ENCODE measurements at places on chromosomes 3 and 15. TPM values are rescaled to one million over a fixed set of nuclear protein-coding genes. Genes with fewer than 3 reads are reported as not detected.

ERC2 gene
- not detected for total RNA-seq

PP2D1 gene
- not detected for total RNA-seq

DNA sequence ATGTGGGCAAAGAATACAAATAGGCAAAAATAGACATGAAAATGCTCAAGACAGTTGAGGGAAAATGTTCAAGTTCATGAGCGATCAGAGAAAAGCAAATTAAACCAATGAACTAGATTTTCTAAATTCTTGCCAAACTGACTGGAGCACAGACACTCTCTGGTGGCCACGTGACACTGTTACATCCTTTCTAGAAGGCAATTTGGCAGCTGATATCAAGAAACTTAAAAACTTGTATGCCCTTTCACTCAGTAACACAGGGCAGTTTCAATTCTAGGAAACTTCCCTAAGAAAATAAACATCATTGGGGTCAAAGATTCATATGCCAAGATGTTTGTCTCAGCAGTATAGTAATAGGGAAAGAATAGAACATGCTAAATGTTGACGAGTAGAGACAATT, 52.2 kb downstream of the ABHD5 start:
- DNase-seq: no peak

DNA sequence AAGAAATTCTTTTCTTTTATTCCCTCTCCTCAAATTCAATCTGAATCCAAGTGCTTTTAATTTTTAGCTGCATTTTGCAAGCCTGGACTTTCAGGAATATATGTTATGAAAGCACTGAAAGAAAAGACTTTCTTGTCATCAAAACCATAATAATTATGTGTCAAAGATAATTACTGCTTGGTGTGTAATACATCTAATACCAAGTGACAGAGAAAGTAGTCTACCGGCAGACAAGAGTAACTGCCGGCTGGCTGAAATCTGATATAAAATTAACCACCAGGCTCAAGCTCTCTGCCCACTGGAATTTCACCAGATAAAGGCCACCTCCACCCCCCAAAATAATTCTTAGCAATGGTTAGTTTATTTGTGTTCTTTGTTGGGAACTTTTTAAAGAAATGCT, 220.9 kb upstream of the CDIN1 start:
- no peak for DNase-seq

DNA sequence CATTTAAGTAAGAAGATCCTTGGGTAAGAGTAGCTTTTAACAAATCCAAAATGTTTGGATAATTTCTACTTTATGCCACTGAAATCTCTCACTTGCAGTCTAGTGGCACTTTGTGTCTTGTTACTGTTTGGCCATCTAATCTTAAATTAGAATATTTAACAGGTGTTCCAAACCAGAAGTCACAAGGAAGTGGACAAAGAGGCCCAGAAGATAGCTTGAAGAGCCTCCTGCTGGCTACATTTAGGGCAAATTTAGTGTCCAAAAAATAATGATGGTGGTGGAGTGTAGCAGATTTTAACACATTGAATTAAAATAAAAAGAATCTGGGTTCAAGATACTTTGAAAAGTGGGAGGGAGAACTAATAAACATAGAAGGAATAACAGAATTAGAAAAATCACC, 172.2 kb downstream of the GHSR start:
- DNase-seq: no peak

Data from activated CD4-positive, alpha-beta memory T cell treated with anti-CD3 and anti-CD28 coated beads, Interleukin-2, amount 10 ng/mL, durations not matched to agents 7 days and 5 days (primary cell).